ENCODE measurements at places on chromosomes 16 and 17.

DNA sequence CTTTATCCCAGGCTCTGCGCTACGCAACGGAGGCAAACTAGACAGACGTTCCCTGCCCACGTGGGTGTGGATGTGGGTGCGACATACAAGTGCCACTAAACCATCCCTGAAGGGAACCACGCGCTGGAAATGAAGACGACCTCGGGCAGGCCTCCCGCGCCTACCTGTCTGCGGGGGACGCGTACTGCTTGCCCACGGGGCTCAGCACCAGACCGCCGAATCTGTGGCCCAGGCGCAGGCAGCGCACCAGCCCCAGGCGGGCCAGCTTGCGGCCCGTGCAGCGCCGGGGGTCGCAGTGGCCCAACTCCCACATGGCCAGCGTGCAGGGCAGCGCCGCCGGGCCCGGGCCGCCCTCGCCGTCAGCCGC, 480 bp downstream of the TSR3 start:
- peak overlapping the region; percentile 93 for H3K4me3 ChIP-seq
- no peaks in the 10 kb centered on the region for H3K36me3 ChIP-seq

DNA sequence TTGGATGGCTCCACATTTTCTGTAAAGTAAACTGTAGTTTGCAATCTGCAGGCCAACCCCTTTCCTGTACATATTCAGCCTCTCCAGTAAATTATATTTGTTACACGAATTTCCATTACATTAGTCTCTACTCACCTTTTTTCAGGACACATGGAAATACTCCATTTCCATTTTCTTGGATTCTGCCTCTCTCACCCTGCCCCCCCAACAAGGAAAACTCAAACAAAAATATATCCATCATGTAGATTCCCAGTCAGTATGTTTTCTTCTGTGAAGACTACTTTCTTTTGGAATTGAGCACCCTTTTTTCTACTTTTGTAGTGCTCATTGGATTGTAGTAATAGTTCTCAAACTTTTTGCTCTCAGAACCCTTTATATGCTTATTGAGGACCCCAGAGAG, 2.9 kb downstream of the PPM1D start:
- H3K36me3 ChIP-seq, result no peaks in the 10 kb centered on the region
- no peaks in the 10 kb centered on the region for H3K27me3 ChIP-seq
- H3K4me3 ChIP-seq, result no peak overlapping the region
- H3K4me1 ChIP-seq, result peaks cover 35% of the 10 kb centered on the region
- no peak overlapping the region for H3K27ac ChIP-seq

- no peaks in the 10 kb centered on the region for H3K27me3 ChIP-seq
- H3K27ac ChIP-seq, result peak overlapping the region; percentile 97
- DNase-seq, result no peak
- H3K4me3 ChIP-seq, result peak overlapping the region; percentile 96
Observed at GRCh38 chr17:49360796-49361128, 1.3 kb downstream of the ZNF652 start.

- no peaks in the 10 kb centered on the region for H3K4me1 ChIP-seq
- H3K27me3 ChIP-seq, result peaks cover 4% of the 10 kb centered on the region
- no peak for DNase-seq
- no peak overlapping the region for H3K4me3 ChIP-seq
- H3K36me3 ChIP-seq, result no peaks in the 10 kb centered on the region
- peak overlapping the region; percentile 83 for H3K27ac ChIP-seq
Observed at GRCh38 chr17:4522661-4523060, 24.0 kb downstream of the SPNS2 start.

DNA sequence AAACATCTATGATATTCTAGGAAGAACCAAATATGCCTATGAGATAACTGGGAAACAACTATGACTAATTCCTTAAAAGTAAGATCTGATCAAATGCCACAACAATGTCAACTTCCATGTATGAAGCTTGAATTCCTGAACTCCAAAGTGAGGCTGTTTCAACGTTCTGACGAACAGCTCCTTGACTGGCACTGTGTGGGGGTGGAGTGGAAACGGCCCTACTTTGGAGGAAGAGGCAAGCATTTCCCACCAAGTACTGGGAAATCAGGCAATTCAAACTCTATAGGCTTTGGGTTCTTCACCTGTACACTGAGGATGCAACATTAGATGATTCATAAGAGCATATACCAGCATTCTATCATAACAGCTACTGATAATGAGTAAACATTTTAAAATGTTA, 187.2 kb downstream of the CDK5R1 start:
- DNase-seq, result no peak
- H3K27ac ChIP-seq, result no peak overlapping the region
- peaks cover 9% of the 10 kb centered on the region for H3K36me3 ChIP-seq
- no peak overlapping the region for H3K4me3 ChIP-seq
- no peaks in the 10 kb centered on the region for H3K4me1 ChIP-seq
- no peaks in the 10 kb centered on the region for H3K27me3 ChIP-seq

DNA sequence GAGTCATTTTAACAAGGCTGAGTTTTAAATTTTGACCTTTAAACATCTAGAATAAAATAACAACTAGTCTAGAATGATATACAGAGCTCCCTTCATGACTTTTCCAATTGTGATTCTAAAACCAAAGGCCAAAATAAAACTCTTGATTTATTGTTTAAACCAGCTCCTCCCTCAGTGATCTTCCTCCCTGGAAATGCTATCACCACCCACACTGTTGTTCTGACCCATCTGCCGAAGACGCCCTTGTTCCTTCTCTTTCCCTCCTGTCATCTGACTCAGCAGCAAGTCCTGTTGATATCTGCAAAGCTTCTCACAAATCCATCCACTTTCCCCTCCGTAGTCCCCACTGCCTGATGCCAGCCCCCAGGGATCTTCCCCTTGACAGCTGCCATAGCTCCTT, 231.6 kb upstream of the DYNLRB2 start:
- DNase-seq, result no peak
- H3K4me1 ChIP-seq, result no peaks in the 10 kb centered on the region
- H3K4me3 ChIP-seq, result no peak overlapping the region
- H3K36me3 ChIP-seq, result peaks cover 5% of the 10 kb centered on the region
- peaks cover 18% of the 10 kb centered on the region for H3K27me3 ChIP-seq

DNA sequence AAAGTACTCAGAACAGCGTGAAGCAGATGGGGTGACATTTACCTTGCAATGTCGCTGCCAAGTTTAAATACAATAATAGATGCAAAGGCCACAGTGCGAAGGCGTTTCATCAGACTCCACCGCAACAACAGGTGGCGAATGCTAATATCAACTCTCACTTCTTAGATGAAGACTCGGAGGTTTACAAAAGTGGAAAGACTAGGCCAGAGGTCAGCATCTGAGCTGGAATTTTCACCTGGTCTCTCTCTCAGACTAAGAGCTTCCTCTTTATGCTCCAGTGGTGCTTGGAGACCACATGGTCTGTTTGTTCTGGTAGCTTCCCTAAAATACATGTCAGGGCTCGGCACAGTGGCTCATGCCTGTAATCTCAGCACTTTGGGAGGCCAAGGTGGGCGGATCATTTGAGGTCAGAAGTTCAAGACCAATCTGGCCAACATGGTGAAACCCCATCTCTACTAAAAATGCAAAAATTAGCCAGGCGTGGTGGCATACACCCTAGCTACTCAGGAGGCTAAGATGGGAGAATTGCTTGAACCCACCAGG, 169.1 kb downstream of the XYLT1 start:
- H3K4me1 ChIP-seq, result peaks cover 49% of the 10 kb centered on the region
- H3K4me3 ChIP-seq, result peak overlapping the region; percentile 74
- no peaks in the 10 kb centered on the region for H3K27me3 ChIP-seq
- peak overlapping the region; percentile 95 for H3K27ac ChIP-seq

DNA sequence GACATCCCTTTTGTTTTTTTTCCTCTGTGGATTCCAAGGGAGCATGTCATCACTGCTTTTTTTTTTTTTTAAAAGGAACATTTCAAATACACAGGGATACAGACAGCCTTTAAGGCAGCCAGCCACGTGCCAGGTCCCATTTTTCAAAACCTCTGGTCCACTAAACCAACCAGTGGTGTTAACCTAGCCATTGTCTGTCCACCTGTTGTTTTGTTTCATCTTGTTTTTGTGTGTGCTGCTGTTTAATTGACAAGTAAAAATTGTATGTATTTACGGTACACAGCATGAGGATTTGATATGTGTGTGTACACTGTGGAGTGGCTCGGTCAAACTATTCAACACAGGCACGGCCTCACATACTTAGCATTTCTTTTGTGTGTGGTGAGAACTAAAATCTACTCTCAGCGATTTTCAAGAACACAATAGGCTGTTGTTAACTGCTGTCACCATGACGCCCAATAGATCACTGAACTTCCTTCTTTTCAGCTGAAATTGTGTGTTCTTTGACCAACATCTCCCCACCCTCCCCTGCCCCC, 19.2 kb downstream of the TMEM114 start:
- H3K4me1 ChIP-seq, result peaks cover 7% of the 10 kb centered on the region
- H3K36me3 ChIP-seq, result no peaks in the 10 kb centered on the region
- no peak overlapping the region for H3K4me3 ChIP-seq
- H3K27me3 ChIP-seq, result peaks cover 51% of the 10 kb centered on the region

DNA sequence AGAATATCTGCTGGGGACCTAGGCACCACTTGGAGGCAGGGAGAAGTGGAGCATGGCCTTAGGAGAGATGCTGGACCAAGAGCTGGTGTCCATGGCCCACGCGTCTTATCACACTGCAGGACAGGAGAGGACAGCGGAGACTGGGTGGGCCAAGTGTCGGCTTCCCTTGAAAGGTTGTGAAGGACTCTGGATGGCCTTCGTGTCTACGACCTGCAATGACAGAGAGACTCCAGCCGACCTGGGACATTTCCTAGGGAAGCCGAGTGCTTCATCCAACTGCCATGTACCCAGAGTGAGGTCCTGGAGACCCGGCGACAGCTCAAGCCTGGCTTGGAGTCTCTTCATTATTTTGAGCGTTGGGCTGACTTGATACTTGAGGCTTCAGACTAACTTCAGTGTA, 20.5 kb downstream of the C1QTNF1 start:
- H3K4me1 ChIP-seq, result peaks cover 11% of the 10 kb centered on the region
- H3K27me3 ChIP-seq, result peaks cover 32% of the 10 kb centered on the region
- H3K4me3 ChIP-seq, result no peak overlapping the region
- no peak for DNase-seq

DNA sequence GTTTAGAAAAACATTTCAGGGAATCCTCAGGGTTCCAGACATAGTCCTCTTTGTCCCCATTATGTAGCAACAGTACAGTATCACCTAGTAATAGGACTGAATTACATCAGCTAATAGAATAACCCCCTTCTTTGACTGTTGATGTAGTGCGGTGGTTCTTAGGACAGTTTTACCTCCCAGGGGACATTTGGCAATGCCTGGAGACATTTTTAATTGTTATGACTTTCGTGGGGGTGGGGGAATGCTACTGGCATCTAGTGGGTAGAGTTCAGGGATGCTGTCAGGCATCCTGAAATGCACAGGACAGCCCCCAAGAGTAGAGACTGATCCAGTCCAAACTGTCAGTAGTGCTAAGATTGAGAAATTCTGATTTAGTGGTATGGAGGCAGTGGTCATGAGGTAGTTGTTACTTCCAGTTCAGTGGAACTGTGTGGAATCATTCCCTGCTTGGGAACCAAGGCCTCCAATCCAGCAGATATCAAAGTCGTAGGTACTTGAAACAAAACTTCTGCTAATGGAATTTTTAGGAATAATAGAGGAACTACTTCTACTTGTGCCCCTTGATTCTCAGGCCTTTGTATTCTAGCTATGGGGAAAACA, 20.3 kb downstream of the NF1 start:
- DNase-seq, result no peak
- peaks cover 6% of the 10 kb centered on the region for H3K4me1 ChIP-seq
- no peak overlapping the region for H3K27ac ChIP-seq
- H3K4me3 ChIP-seq, result no peak overlapping the region
- H3K36me3 ChIP-seq, result no peaks in the 10 kb centered on the region

DNA sequence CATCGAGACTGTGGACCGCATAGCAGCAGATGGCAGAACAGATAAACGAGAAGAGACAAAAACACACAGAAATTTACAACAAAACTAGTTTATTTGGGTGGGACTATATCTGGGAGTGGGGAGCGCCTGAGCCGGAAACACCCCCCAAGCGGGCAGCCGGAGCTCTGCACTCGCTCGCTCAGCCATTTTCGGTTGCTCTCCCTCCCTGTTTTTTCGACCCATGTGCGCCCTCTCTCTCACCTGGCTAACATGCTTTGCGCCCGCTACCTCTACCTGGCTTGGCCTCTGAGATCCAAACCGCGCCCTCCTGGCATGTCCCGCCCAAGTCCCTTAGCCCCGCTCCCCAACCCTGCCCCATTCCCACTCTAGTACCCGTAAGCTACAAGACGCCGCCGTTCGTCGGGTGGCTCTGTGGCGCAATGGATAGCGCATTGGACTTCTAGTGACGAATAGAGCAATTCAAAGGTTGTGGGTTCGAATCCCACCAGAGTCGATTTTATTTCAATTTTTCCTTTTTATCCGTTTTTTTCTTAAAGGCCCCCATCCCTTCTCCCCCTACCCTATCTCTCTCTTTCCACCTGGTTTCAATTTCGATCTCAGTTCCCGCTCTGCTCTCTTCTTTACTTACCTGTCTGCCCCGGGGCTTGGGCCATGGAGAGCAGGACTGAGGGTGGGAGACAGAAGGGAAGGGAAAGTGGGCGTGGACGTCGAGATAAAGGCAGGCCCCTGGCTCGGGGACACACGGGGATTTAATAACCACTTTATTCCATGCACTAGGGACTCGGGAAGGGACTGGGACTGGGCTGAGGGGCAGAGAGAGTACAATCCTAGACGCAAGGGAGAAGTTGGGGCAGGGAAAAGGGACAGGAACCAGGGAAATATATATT, 2.4 kb upstream of the ALOXE3 start:
- H3K4me1 ChIP-seq, result peaks cover 72% of the 10 kb centered on the region
- H3K36me3 ChIP-seq, result no peaks in the 10 kb centered on the region
- peak overlapping the region; percentile 100 for H3K27ac ChIP-seq

- no peak for DNase-seq
- H3K4me1 ChIP-seq, result no peaks in the 10 kb centered on the region
- no peaks in the 10 kb centered on the region for H3K27me3 ChIP-seq
- H3K27ac ChIP-seq, result no peak overlapping the region
Observed at GRCh38 chr17:69729944-69730343, 315.4 kb downstream of the MAP2K6 start.

DNA sequence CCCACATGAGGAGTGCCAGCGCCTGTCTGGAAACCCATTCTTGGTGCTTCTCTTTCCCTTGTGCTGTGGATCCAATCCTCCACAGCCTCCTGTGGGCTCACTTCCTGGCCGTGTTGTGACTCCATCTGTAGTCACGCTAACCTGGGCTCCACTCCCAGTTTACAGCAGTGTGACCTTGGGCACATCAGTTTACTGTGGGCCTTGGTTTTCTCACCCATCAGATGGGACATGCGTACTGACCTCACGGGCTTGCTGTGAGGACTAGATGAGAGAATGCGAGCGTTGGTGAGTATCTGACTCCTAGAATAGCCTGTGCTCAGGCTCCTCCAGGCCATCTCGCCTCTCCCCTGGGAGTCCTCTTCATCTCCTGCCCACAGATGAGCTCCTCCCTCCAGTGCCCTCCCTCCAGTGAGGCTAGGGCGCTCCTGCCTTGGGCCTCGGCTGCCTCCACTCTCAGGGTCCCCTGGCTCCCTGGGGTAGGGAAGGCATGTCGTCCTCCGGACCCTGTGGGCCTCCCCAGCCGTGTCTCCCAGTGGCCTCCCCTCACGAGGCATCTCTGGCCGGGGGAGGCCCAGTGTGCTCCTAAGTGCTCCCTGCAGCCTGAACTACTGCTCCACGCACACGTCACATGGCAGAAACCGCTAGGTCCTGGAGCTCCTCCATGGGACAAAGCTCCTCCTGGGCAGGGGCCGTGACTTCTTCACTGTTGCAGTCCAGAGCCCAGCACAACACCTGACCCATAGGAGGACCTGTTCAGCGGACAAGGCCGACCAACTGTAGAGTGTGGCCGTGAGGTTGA, 5.2 kb upstream of the FOXJ1 start:
- H3K4me1 ChIP-seq, result peaks cover 39% of the 10 kb centered on the region
- peak overlapping the region; percentile 78 for H3K4me3 ChIP-seq
- no peak for DNase-seq
- H3K27ac ChIP-seq, result peak overlapping the region; percentile 95
- H3K36me3 ChIP-seq, result no peaks in the 10 kb centered on the region

GRCh38 chr17:78724999-78725398, 57.1 kb downstream of the CYTH1 start:
- H3K27ac ChIP-seq, result peak overlapping the region; percentile 95
- peaks cover 89% of the 10 kb centered on the region for H3K4me1 ChIP-seq
- no peaks in the 10 kb centered on the region for H3K27me3 ChIP-seq
